COLO829 (cell line): ENCODE measurements at places on chromosomes 2 and 18.
A peak's percentile ranks its signal among the peaks of the same experiment; 100 is the strongest.

- DNase-seq, result no peak
These were observed 45.6 kb upstream of the ITGB6 start for GRCh38 chr2:160245614-160246155.

GRCh38 chr2:238601433-238602222 is 174.9 kb downstream of the ASB1 start:
- DNase-seq, result no peak

- peak; percentile 73 for DNase-seq
These were observed 12.2 kb downstream of the DOK1 start for GRCh38 chr2:74566754-74567085.

DNA sequence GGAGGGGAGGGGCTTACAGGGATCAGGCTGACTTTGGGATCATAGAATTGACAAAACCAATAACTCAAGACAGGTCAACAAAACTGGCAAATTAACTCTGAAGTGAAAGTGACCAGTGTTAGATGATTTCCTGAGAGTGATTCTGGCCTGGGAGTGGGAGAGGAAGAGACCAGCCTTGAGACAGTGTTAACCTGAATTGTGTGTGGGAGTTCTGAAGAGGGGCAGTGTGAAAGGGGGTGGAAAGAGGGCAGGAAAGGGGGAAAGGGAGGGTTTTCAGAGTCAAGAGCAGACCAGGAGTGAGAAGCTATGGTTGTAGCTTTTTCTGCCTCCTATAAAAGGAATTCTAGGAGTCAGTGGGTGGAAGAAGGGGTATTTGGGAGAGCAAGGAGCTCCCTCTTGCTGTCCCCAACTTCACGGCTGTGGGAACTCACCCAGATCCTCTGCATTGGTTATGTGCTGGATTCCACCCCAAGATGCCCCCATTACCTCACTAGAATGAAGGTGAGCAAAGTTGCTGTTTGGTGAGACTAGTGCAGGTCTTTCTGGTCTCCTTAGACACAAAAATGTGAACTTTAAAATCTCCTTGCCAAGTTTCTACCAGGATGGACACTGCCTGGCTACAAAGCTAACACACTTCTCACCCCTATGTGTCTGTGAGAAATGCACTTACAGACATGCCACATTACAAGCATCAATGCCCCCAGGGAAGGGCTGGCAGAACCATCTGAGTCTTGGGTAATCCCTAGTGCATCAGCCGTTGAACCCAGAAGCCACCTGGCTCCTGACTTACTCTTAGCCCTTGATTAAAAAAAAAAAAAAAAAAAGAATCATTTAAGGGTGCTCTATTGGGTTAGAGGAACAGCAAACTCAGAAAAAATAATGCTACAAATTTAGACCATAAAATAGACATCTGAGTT is 61.6 kb downstream of the BMP10 start:
- no peak for DNase-seq

- no peak for DNase-seq
These were observed 33.0 kb downstream of the PDK1 start for GRCh38 chr2:172588931-172589330.

DNA sequence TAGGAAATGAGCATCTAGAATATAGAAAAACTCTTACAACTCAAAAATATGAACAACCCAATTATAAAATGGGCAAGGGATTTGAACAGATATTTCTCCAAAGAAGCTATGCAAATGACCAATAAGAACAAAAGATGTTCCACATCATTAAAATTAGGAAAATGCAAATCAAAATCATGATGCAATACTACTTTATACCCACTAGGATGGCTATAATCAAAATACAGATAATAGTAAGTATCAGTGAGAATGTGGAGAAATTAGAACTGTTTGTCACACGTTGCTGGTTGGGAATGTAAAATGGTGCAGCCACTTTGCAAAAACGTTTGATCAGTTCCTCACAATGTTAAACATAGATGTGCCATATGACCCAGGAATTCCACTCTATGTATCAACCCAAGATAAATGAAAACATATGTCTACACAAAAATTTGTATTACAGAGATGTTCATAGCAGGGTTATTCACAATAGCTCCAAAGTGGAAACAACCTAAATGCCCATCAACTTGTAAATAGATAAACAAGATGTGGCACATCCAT is 558.4 kb downstream of the SLC4A3 start:
- no peak for DNase-seq

DNA sequence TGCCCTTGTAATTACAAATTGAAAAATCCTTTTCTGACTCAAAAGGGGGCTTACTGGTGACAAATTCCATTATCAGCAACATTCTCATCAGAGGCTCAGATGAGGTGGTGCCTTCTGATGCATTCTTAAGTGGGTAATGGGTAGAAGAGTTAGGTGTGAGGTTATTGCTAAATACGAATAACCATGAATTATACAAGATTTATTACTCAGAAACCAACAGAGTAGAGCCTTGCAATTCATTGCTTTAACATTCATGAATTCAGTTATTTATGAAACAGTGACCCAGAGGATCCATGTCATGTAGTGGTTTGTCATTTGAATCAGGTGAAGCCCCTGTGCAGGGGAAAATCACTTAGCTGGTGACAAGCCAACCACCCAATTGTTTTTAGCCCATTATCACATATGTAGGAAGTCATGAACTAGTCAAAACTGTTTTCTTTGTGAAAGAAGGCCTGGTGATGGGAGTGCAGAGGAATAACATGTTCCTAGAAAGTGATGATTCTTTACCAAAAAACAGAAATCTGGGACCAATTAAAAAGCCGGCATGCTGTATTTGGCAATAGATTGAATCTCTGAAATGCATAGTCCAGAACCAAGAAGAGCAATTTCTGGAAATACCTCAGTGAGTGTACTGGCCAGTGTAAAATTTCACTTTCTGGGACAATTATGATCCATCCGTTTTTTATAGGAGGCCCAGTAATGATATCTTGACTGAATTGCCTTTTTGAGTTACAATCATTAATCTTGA is 70.2 kb downstream of the CRIM1 start:
- DNase-seq, result no peak

GRCh38 chr2:44680424-44680971 is 261.0 kb upstream of the SIX3 start:
- DNase-seq, result no peak

DNA sequence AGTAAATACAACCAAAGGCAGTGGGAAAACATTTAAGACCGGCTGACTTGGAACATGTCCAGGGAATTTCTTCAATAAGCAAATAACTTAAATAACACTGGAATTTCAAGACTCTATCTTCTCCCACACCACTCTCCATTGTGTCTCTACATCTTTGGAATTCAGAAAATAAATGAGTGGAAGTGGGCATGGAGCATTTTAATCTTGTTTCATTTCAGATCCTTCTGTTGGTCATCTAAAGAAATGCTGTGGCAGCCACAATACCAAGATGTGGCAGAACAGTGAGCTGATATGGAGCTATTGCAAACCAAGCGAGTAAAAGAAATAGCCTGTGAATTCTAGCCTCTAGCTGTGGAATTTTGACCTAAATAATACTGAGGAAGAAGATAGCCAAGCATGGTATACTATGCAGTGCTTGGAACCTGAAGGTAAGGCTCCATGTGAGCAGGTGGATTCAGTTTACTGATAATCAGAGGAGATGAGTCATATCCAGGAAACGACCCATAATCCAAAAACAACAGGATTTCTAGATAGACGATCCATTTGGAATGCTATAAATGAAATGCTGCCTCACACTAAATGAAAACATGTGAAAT is 157.1 kb upstream of the SCN7A start:
- DNase-seq, result no peak

- DNase-seq, result no peak
These were observed 328.6 kb downstream of the ETAA1 start for GRCh38 chr2:67725731-67726130.

GRCh38 chr2:63692002-63692606 is 103.3 kb downstream of the MDH1 start:
- DNase-seq, result peak; percentile 71

DNA sequence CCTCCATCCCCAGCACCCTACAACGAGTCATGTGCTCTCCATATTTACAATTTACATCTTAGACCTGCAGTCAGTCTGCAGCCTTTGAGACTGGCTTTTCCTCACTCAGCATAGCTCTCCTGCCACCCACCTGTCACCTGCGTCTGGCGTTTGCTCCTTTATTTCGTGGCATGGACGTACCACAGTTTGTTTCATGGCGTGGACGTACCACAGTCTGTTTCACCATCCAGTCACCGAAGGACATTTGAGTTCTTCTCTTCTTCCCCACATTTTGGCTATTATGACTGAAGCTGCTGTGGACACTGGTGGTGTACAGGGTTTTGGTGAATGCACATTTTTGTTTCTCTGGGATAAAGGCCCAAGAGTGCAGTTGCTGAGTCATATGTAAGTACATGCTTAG is 141.8 kb upstream of the CTDP1 start:
- no peak for DNase-seq

DNA sequence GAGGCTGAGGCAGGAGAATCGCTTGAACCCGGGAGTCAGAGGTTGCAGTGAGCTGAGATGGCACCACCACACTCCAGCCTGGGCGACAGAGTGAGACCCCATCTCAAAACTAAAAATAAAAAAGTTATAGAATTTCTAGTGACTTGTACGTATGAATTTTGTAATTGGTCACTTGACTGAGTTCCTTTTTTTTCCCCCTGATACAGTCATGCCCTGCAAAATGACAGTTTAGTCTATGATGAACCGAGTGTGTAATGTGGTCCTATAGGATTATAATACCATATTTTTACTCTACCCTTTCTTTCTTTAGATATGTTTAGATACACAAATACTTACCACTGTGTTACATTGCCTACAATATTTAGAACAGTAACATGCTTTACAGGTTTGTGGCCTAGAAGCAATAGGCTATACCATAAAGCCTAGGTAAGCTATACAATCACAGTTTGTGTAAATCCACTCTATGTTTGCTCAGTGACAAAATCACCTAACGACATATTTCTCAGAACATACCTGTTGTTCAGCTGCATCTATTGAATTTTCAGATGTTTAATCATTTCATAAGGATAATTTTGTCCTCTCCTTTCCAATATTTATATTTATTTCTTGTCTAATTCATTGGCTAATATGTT is 25.4 kb downstream of the SOCS6 start:
- DNase-seq, result no peak

DNA sequence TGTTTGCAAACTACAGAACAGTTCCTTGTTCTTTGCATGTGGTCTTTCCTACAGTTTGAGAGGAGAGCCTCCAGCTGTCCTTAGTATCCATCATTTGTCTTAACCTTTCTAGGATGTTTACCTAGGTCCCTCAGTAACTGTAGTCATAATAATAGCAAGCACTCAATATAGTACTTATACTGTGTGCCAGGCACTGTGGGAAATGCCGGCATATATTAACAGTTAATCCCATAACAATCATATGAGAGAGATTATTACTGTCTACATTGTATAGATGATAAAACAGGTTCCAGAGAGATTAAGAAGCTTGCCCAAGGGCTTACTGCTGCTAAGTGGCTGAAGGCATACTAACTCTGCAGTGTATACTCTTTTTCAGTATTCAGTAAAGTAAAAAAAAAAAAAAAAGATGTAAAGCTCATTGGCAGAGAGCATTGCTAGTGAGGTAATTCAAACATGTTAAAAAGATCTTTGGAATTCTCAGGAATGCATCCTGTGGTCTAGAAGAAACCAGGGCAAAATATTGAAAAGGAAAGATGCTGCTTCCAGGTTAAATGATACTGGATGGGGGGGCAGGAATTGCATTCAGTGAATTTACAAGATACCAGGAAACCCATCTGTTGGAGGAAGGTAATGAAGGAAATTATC is 72.3 kb downstream of the SPTBN1 start:
- DNase-seq, result no peak

DNA sequence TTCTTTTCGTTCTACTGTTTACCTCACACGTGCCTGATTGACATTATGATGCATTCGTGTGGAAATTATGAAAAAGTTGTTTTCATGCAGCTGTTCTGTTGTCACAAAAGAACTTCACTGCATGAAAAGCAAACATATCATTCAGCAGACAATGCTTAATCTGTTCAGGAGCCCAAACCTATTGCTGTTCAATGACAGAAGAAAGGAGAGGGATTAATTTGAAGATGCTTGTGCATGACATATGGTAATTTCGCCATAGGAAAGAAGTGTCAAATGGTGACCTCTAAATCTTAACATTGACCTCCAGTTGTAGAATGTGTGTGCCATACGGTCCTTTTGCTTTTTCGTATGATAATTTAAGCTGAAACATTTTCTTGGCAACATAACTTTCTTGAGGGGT is 124.5 kb downstream of the WDR7 start:
- DNase-seq, result no peak

DNA sequence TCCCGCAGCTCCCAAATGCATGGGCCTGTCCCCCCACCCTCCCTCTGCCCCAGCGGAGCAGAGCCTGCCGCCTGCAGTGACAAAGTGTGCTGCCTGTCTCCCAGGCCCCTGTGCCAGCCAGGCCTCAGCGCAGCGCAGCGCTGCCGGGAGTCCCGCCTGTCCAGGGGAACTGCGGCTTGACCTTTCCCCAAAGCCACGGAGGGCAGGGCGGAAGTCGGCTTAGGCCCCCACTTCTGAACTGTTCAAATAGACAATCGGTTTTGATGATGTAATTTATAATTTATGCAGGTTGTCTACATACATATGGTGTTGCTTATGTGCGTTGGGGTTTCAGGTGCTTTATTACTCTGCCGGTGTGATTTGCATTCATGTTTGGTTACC is 7.1 kb downstream of the GBX2 start:
- no peak for DNase-seq

DNA sequence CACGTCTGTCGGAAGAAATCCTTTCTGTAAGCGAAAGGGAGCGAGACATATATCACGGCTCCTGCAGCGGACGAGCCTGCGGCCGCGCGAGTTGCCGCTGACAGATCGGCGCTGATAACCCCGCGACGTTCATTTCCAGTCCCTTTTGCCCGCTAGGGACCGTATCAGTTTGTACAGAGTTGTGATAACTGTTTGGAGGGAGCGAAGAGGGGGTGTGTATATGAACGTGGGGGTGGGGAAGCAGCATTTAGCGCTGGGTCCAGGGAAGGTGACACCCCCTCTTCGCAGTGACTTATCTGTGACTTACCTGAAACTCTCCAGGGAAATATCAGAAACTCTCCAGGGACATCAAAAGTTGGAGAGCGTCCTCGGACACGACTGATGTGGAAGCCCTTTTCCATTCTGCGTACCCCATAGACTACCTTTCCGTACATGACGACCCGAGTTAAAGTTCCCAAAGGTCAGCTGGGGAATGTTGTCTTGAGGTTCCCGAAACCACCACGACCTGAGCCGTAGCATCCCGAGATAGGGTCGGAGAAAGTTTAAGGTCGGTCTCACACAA is 948 bp upstream of the GATA6 start:
- DNase-seq, result peak; percentile 36

- peak; percentile 85 for DNase-seq
These were observed 123.0 kb upstream of the SLC39A10 start for GRCh38 chr2:195533771-195534642.
